ENCODE measurements at places on chromosomes 3 and 15.

DNA sequence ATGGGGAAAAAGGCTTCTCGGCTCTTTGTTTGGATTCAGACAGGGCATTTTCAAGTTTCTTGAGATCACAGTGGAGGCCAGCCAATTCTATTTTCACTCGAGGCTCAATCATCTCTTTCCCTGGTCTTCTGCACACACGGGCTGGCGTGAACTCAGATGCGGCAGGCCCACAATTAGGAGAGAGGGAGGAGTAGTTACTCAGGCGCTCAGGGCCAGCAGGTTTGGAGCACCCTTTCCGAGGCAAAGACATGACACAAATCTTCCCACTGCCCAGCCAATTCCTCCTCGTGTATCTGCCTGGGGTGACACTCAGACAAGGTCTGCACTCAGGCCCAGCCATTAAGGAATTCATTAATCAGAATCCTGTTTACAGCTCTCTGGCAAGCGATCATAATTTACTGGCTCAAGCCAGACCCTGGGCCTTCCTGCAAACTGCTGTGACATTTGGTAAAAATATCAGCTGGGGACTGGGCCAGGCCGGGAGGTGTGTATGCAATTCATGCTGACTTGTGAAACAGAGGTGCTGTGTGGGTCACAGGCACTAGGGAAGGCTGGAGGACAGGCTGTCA is 68.1 kb upstream of the TLE3 start:
- peak; percentile 33 for DNase-seq

GRCh38 chr3:176988795-176989194 is 208.5 kb downstream of the TBL1XR1 start:
- peak; percentile 7 for DNase-seq

GRCh38 chr3:66297260-66297873 is 76.6 kb downstream of the SLC25A26 start:
- DNase-seq = no peak

DNA sequence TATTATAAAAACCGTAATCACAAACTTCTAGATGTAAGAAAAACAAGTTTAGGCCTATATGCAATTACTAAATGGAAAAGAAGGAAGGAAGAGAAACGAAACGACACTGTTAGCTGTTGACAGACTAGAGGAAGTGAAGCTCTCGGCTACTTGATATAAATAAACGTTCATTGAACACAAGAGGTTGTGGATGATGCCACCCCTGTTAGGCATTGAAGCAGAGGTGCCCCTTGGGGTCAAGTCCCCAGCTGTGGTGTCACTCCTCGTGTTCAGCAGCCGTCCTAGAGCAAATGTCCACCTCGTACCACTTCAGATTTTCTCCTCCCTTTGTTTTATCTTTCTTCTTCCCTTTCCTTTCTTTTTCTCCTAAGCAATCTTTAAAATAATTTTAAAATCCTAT is 146.5 kb upstream of the UBE2E1 start:
- peak; percentile 59 for DNase-seq

- peak; percentile 75 for DNase-seq
These were observed 286.1 kb upstream of the TBL1XR1 start for GRCh38 chr3:177483182-177483967.

DNA sequence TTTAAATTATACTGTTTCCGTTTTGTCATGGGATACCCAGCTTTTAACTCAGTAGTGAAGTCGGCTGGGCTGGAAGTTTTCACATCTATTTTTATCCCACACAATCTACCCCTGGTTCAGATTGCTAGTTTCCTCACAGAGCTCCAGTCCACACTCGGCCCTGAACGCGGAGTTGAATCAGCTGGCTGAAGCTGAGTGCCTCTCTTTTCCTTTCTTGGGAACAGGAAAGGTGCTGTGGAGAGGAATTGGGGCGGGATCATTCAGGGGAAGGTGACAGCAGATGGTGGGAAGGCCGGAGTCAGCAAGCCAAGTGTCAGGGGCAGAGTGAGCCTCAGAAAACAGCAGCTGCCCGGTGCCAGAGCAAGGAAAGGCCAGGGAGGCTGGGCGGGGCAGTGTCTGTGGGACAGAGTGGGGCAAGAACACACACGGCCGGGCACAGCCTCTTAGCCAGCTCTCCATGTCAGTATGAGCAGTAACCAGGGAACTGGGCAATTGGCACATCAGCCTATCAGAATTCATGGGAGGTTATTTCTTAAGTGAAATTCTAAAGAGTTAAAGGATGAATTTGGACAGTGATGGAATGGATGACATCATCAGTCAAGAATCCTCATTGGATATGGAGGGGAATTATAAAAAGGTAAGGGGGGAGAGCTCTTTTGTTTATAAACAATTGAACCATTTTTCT is 135.7 kb upstream of the IL12A start:
- no peak for DNase-seq

DNA sequence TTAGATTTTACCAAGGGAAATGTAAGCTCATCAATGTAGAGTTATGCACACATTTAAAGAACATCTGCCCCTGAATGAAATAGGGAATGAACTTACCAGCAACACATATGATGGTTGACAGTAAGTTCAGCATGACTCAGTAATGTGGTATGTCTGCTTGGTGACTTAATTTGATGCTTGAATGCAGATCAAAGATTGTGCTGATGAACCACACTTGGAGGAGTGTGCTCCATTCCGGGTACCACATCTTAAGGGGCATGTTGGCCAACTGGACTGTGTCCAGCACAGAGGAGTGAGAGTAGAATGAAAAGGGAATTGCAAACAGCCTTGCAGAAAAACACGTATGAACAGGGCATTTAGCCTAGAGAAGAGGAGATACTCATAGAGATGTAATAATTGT is 171.0 kb upstream of the RARB start:
- DNase-seq = no peak

- DNase-seq = no peak
These were observed 269.4 kb upstream of the TTC14 start for GRCh38 chr3:180332608-180333007.
